ENCODE measurements at places on chromosomes 12 and 14.

DNA sequence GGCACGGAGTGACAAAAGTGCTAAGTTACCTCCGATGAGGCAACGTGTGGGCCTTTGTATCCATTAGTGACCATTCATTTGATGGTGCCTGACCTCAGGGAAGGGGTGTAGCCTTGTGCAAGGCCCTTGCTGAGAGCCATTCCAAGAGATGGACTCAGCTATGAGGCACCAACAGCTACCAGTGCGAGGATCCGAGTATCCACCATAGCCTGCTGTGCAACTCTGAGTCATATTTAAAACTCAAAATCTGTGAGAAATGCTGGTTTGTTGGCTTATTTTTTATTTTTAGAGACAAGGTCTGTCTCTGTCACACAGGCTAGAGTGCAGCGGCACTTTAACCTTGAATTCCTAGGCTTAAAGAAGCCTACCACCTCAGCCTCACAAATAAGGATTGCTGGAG, 25.1 kb upstream of the WNK1 start:
- no peak for DNase-seq

GRCh38 chr12:28603801-28604200, 413.5 kb downstream of the CCDC91 start:
- DNase-seq = no peak

DNA sequence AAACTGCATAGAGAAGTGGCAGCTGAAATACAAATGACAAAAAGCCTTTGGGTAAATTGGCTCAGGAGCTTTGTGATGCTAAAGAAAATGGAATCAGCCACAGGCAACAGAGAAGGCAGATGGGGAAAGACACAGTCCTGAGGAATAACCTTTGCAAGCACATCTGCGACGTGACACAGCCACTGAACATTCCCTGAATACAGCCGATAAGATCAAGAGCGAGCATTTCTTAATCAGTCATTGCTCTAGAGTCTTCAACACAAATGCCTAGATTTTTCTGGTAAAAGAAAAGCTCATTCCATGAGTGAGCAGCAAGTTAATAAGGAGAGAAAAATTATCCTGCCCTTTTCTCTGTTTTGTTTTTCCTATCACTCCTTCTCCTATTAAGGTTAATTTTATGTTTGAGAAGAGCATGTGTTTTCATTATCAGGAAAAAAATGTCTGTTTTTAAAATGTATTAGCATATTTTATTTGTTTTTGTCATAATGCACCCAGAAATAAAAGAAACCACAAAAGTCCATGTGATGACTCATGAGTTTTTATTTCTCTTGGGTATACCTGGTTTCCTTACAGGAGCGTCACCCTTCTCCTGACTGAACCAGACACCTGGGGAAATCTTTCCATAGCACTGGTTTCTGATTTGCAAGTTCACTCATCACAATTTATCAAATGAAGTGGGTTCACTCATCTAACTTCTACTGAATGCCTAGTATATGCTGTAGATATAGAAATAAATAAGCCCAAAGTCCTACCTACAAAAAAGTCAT, 45.4 kb upstream of the PCED1B start:
- no peak for DNase-seq

- no peak for DNase-seq
These were observed 33.6 kb downstream of the EXD2 start for GRCh38 chr14:69224946-69225345.

DNA sequence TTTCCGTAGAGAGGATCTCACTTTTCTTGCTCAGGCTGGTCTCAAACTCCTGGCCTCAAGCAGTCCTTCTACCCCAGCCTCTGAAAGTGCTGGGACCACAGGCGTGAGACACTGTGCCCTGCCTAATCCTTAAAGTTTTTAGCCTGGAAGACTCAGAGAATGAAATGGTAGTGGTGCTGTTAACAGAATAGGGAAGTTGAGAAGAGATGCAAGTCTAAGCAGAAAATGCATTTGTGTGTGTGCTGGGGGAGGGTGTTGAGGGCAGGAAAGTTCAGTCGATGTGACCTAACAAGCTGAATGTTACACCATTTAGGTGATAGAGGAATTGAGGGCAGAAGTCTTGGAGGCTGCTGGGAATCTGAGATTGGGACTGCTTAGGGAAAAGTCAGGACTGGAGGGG, 6.9 kb upstream of the TUBA1A start:
- DNase-seq = no peak

DNA sequence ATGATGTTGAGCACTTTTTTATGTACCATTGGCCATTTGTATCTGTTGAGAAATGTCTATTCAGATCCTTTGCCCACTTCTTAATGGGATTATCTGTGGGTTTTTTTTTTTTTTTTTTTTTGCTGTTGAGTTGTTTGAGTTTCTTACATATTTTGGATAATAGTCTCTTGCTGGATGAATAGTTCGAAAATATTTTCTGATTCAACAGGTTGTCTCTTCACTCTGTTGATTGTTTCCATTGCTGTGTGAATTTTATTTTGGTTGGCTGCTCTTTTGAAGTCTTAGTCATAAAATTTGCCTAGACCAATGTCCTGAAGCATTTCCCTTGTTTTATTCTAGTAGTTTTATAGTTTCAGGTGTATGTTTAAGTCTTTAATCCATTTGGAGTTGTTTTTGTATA, 64.5 kb downstream of the CAND1 start:
- DNase-seq = no peak

DNA sequence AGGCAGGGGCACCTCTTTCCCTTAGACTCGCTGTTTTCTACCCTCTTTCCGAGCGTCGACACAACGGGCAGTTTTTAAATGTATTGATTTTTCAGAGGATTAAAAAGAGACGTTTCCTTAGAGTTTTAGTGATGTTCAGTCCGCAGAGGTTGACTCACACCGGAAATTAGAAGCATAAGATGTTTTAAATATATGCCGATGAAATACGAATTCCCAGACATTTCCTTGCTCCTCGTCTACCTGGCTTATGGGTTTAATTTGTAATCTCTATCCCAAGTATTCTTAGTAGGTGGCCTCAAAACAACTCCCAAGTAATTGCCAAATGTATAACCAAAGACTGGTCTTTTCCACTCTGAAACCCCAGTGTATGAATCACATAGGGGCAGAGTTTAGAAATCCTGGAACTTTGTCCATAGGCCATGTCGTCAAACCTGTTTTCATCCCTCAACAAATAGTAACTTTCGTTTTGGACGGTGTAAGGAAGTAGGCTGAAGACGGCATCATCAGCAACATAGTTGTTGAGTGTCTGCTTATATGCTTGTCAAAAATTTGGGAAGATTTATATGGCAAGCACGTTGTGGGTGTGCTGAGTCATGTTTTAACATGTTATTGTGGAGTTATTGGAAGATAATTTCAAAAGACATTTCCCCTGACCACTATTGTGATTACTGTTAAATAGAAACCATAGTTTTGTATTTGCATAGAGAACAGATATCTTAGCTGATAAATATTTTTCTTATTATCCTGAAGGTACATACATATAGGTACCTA, 824 bp downstream of the TBK1 start:
- no peak for DNase-seq

DNA sequence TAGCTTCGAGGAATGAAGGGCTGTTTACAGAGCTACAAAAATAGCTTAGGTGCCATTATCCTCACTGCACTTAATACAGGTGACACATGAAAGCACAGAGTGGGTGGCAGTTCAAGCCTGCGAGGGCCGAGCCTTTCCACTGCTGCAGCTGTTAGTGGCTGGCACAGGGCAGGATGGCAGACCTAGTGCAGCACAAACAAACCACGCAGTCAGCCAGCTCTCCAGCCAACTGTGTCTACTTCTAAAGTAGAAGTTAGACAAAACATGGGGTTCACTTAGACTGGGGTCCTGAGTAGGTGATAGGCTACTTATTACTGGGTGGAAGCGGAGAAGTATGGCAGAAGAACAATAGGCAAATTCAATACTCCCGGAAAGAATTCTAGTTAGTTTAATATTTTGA, 95.4 kb downstream of the DUSP16 start:
- DNase-seq = peak; percentile 50

- no peak for DNase-seq
These were observed 199.9 kb downstream of the LRIG3 start for GRCh38 chr12:58720421-58720820.

DNA sequence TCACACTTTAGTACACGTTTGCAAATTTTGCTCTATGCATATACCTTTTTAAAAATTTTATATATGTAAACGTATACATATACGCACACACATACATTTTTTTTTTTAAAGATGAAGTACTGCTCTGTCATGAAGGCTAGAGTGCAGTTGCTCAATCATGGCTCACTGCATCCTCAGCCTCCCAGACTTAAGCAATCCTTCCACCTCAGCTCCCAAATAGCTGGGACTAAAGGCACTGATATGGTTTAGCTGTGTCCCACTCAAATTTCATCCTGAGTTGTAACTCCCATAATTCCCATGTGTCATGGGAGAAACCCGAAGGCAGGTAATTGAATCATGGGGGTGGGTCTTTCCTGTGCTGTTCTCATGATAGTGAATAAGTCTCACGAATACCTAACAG, 220.8 kb upstream of the CAND1 start:
- DNase-seq = no peak
